Sigmoid colon (tissue), 7 donors: ENCODE measurements at places on chromosomes 11 and 22. TPM values are rescaled to one million over a fixed set of nuclear protein-coding genes. Genes with fewer than 3 reads are reported as not detected.

The ST14 gene
- 51.7 TPM for polyA plus RNA-seq

The TBX1 gene
- polyA plus RNA-seq = not detected

The TRIM34 gene
- 3.6 TPM for polyA plus RNA-seq

The MYOD1 gene
- not detected for polyA plus RNA-seq

The HPS4 gene
- polyA plus RNA-seq = 9.0 TPM

The PIH1D2 gene
- polyA plus RNA-seq = not detected

The PES1 gene
- 33.0 TPM for polyA plus RNA-seq

The VWCE gene
- not detected for polyA plus RNA-seq

The MAP6 gene
- polyA plus RNA-seq = 2.0 TPM

The COA4 gene
- 117 TPM for polyA plus RNA-seq

The OR51E2 gene
- polyA plus RNA-seq = not detected

The TYMP gene
- 17.4 TPM for polyA plus RNA-seq

The PRR14L gene
- polyA plus RNA-seq = 6.0 TPM

The ZBTB16 gene
- 34.4 TPM for polyA plus RNA-seq

The APOL6 gene
- polyA plus RNA-seq = 4.2 TPM

The UFD1 gene
- 111 TPM for polyA plus RNA-seq

The DDI1 gene
- polyA plus RNA-seq = not detected

The HOATZ gene
- polyA plus RNA-seq = not detected

The ARHGAP42 gene
- polyA plus RNA-seq = 16.9 TPM

The MUC15 gene
- polyA plus RNA-seq = not detected

The MS4A4E gene
- polyA plus RNA-seq = not detected

The PGM2L1 gene
- polyA plus RNA-seq = 2.8 TPM

The UPK2 gene
- polyA plus RNA-seq = not detected

The DNAJB7 gene
- polyA plus RNA-seq = 0.07 TPM

The MB gene
- polyA plus RNA-seq = 84.7 TPM

The PATE4 gene
- polyA plus RNA-seq = not detected

The TUB gene
- 1.8 TPM for polyA plus RNA-seq

The PRG3 gene
- not detected for polyA plus RNA-seq

The UPK3A gene
- polyA plus RNA-seq = 0.98 TPM

The ADM2 gene
- polyA plus RNA-seq = 8.6 TPM

The MMP13 gene
- 0.92 TPM for polyA plus RNA-seq

The MRGPRF gene
- polyA plus RNA-seq = 4.2 TPM

The CLDN5 gene
- polyA plus RNA-seq = 3.5 TPM

The ELFN2 gene
- not detected for polyA plus RNA-seq

The OR2D2 gene
- not detected for polyA plus RNA-seq
